Omental fat pad (tissue), 4 donors: ENCODE measurements at places on chromosomes 3 and 15. TPM values are rescaled to one million over a fixed set of nuclear protein-coding genes. Genes with fewer than 3 reads are reported as not detected.

Gene SNAP23
- total RNA-seq, result 89.6 TPM

Gene TNIK
- 6.1 TPM for total RNA-seq

Gene PARP15
- total RNA-seq, result 3.3 TPM

Gene GOLGA8G
- total RNA-seq, result not detected

Gene ROBO2
- 0.12 TPM for total RNA-seq

Gene HTD2
- 8.4 TPM for total RNA-seq

Gene GOLGA8H
- total RNA-seq, result not detected

Gene KLF15
- total RNA-seq, result 73.1 TPM

Gene ACP3
- total RNA-seq, result 4.4 TPM

Gene EIF4E3
- 20.3 TPM for total RNA-seq

Gene FBXL22
- total RNA-seq, result not detected

Gene PSTPIP1
- total RNA-seq, result 11.9 TPM

Gene GABRA5
- not detected for total RNA-seq

Gene PFN2
- 32.2 TPM for total RNA-seq

Gene PPARG
- 374 TPM for total RNA-seq

Gene GCHFR
- 109 TPM for total RNA-seq

Gene ADAMTS17
- 2.0 TPM for total RNA-seq

Gene KNL1
- 3.5 TPM for total RNA-seq

Gene DUOXA1
- 0.95 TPM for total RNA-seq

Gene NEK11
- 4.3 TPM for total RNA-seq

Gene PPM1L
- 30.4 TPM for total RNA-seq

Gene PLIN1
- 1,383 TPM for total RNA-seq

Gene SMCO1
- not detected for total RNA-seq

Gene CGNL1
- 4.7 TPM for total RNA-seq

Gene TM4SF4
- not detected for total RNA-seq

Gene TMEM207
- total RNA-seq, result not detected

Gene XYLB
- 4.1 TPM for total RNA-seq

Gene CCDC191
- total RNA-seq, result 1.9 TPM

Gene DUOX1
- 2.0 TPM for total RNA-seq

Gene AQR
- 24.8 TPM for total RNA-seq

Gene SCG5
- not detected for total RNA-seq

Gene ZBBX
- total RNA-seq, result not detected

Gene HIGD2B
- total RNA-seq, result not detected

Gene NME9
- total RNA-seq, result not detected

Gene MORC1
- not detected for total RNA-seq

Gene CAMKV
- total RNA-seq, result not detected

Gene IL5RA
- total RNA-seq, result 0.47 TPM

Gene BBX
- total RNA-seq, result 48.5 TPM

Gene WNT5A
- 2.5 TPM for total RNA-seq

Gene CPNE9
- total RNA-seq, result not detected

Gene SI
- total RNA-seq, result not detected

Gene CLSTN2
- 35.8 TPM for total RNA-seq

Gene IL16
- total RNA-seq, result 22.7 TPM

Gene PTX3
- total RNA-seq, result 158 TPM

Gene IQCF5
- not detected for total RNA-seq

Gene ZNF654
- total RNA-seq, result 12.5 TPM

Gene GOLGA6D
- total RNA-seq, result not detected

Gene SAXO2
- not detected for total RNA-seq

Gene ICE2
- 36.4 TPM for total RNA-seq

Gene SOX14
- not detected for total RNA-seq

Gene KLHL25
- total RNA-seq, result 45.8 TPM

Gene GXYLT2
- 12.9 TPM for total RNA-seq

Gene CLRN1
- total RNA-seq, result not detected

Gene KBTBD12
- total RNA-seq, result 1.9 TPM

Gene PLD1
- 31.1 TPM for total RNA-seq
